ENCODE measurements at places on chromosomes 2 and 18.

- no peak for DNase-seq
These were observed 19.8 kb upstream of the ZNF532 start for GRCh38 chr18:58844871-58845270.

GRCh38 chr2:202203348-202203747 is 35.0 kb downstream of the SUMO1 start:
- DNase-seq, result no peak

GRCh38 chr2:176388861-176389260 is 119.6 kb downstream of the MTX2 start:
- DNase-seq, result no peak

DNA sequence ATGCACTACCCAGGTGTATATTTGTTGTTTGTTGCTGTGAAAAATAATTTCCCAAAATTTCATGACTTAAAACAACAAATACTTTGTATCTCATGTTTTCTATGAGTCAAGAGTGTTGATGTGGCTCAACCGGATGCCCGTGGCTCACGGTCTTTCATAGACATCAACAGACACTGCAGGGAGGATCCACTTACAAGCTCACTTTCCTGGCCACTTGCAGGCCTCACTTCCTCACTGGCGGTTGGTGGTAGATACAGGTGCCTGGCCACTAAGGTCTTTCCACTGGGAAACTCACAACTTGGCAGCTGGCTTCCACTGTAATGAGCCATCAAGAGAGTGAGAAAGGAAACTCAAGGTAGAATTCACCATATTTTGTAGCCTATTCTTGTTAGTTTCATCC is 662.9 kb downstream of the IRS1 start:
- DNase-seq, result no peak

DNA sequence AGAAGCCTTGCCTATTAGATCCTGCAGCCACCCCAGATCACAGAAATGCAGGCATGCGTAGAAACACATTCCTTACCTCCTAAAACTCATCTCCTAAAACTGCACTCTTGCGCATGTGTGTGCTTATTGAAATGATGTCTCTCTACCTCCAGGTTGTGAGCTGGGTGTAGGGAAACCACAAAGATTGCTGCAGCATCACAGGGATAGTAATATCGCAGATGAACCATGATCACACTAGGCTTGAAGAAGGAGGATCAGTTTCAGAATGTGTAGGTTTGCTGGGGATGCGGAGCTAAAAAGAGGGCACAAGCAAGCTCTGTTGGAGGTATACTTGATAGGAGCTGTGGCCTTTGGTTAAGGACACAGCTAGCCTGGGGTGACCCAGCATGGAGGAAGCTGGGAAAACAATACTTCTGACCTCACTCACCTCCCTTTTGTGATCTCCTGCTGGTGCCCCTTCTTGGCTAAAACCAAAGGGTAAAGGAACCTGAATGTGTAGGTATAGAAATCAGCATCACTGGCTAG is 118.8 kb downstream of the SETBP1 start:
- no peak for DNase-seq

DNA sequence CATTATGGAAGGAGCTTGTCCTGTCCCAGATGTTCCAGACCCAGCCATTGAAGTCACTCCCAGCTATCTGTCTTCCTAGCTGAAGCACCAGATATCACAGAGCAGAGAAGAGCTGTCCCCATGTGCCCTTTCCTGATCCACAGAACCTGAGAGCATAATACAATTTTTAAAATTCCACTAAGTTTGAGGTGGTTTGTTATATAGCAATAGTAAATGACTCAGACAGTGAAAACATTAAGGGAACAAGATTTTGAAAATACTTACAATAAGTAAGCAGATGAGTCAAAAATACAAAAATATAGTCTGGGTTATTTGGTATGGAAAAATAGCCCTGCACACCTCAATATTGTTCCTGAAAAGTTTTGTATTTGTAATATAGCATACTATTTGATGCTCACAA is 85.8 kb upstream of the GLS start:
- no peak for DNase-seq

GRCh38 chr18:44774191-44774590 is 93.5 kb downstream of the SETBP1 start:
- no peak for DNase-seq

DNA sequence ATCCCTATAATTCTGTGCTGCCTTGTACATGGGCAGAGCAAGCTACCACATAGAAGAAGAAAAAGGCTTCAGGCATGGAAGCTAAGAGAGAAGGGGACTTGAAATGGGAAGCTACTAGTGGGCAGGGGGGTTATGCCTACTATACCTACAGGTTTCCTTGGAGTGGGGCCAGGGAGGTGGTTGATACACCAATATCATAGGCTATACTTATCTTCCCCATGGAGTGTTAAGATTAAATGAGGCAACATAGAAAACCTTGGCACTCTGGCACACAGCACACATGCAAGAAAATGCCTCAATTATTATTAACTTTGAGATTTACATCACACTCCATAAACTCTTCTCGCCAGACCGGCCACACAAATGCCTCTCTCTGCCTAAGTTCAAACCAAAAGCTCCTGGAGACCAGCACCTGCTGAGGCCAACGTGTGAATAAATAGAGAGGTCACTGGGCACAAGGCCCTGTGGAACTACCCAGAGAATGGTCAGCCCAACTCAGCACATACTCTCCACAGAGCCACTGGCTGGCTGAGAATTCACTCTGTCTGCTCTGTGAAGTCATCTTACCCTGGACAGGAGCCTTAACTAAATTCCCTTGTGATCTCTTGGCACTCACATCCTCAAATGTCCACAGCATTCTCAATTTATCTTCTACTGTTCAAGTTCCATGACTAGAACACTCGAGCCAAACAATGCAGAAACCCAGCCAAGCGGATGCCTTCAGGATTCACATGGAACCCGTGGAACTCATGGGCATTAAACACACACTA is 498.7 kb downstream of the BCL11A start:
- no peak for DNase-seq

DNA sequence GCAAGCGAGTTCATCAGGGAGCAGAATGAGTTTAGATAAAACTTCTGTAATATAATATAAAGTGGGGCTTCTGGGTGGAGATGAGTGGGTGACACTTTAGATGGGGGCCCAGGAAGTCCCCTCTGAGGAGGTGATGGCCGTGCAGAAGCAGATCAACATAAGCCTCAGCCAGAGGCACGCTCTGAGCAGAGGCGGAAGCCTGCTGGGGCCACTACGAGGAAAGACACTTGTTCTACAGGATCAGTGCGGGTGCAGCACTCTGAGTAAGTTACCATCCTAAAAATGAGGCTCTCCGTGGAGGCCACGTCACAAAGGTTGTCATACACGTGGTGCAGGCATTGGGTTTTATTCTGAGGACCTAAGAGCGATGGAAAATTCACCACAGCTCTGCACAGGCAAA is 22.3 kb downstream of the TMEM18 start:
- no peak for DNase-seq

DNA sequence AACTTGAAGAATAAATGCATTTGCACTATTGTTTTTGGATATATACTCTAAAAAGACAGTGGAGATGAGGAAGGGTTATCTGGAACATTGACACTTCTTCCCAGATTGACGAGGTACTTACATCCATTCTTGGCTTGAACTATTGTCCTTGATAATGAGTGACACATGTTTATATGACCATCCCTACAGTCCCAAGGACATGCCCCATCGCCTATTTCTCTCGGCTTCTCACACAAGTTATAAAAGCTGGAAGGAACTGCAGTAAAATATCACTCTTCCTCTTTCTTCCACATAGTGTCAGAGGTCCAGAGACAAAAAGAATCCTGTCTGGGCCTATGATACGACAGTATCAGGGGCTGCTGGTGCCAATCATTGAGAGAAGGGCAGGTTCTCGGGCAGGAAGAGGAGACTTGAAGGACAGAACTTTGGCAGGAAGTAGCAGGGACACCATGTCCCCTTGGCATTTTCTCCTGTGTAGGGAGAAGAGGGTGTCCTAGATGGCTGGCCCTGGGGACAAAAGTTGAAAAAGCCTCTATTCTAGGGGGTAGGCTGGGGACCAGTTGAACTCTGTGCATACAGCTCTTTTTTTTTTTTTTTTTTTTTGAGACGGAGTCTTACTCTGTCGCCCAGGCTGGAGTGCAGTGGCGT is 5.8 kb upstream of the CABLES1 start:
- no peak for DNase-seq

- no peak for DNase-seq
These were observed 112.2 kb upstream of the NCKAP5 start for GRCh38 chr2:133680343-133681049.

DNA sequence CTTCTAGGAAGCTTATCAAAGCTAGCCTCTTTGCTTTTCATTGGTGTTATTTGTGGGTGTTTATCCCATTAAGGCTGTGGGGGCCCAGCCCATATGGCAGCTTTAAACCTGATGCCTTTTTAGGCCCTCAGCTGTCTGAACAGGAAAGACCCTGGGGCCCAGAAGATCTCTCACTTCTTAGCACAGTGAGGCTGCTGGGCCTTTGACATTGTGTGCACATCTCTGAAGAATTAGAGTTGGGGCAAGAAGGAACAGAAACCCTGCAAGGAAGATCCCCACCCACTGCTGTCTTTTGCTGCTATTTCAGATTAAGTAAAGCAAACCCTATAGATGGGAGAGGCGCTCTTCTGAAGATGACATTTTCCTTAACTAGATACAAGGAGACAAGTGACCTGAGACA is 250.0 kb downstream of the SMAD2 start:
- no peak for DNase-seq

GRCh38 chr18:23127090-23127489 is 8.2 kb upstream of the CABLES1 start:
- no peak for DNase-seq

DNA sequence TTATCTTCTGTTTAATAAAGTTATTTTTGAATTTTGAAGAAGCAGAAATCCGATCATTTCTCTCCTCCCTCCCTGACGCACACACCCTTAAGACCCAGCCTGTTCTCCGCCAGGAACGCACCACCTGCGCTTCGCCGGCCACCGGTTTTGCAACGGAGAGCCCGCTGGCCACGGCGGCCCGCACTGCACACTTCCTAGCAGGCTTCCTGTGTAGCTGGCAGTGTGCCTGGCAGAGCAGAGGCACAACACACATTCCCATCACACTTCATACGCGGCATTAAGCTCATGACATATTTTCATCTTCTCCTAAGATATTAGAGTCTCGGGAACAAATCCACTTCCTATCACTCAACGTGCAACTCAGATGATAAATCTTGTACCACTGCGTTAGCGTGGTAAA is 148.0 kb downstream of the HDAC4 start:
- DNase-seq, result no peak

GRCh38 chr2:1078326-1078725 is 127.7 kb downstream of the SNTG2 start:
- no peak for DNase-seq

DNA sequence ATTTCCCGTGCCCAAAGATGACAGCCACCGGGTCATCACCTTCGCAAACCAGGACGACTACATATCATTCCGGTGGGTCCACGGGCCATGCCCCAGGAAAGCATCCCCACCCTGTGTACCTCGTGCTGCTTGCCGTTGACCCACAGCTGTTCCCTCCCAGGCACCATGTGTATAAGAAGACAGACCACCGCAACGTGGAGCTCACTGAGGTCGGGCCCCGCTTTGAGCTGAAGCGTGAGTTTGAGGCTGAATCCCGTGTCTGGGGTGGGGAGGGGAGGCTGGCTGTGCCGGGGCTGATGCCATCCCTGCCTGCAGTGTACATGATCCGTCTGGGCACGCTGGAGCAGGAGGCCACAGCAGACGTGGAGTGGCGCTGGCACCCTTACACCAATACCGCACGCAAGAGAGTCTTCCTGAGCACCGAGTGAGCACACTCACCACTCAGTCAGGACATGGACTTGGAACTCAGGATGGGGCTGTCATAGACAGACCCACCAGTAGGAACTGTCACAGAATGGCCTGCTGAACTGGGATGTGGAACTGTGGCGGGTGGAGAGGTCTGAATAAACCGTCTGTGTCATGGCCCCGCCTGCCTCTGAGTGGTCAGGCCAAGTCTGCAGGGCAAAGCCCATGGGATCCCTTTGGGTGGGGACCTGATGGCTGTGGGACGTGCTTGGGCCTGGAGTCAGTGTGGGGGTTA is 3.5 kb downstream of the IMP4 start:
- DNase-seq, result no peak

GRCh38 chr2:144480285-144480684 is 39.6 kb downstream of the ZEB2 start:
- no peak for DNase-seq

DNA sequence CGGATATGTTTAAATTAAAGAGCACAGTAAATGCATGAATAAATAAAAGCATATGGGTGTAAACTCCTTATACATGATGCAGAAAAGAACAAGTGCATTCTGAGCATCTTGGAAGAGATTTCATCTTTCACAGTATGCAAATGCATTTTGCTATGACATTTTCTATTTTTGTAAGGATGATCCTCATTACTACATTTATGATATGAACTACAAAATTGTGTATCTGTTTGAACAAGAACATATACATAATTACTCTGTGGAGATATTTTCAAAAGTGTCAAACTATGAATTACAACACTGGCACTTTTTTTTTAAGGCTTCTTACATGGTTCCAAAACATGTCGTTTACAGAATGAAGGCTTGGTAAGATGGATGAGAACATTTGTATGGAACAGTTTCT is 184.1 kb upstream of the TMEM200C start:
- no peak for DNase-seq

- DNase-seq, result no peak
These were observed 224.9 kb downstream of the VAPA start for GRCh38 chr18:10138719-10139118.

DNA sequence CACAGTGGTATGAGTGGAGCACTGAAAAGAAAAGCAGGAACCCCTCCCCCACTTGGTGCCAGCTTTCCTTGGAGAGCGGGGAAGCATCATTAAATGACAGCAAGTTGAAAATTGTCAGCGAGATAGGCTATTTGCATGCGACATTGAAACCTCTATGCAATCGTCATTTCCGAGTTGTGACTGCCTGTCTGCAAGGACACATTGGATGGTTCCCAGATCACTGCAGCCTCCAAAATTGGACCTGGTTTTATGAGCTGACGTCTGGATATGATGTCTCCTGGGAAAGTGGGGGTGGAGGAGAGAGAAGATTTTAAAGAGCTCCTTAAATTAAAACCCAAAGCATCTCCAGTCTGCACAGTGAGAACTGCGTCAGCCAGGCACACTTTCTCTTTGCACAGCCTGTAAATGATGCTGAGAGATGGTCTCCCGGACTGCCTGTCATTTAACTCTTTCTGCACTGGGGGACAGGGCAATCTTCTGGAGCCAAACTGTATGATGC is 57.8 kb upstream of the KIF5C start:
- DNase-seq, result no peak

DNA sequence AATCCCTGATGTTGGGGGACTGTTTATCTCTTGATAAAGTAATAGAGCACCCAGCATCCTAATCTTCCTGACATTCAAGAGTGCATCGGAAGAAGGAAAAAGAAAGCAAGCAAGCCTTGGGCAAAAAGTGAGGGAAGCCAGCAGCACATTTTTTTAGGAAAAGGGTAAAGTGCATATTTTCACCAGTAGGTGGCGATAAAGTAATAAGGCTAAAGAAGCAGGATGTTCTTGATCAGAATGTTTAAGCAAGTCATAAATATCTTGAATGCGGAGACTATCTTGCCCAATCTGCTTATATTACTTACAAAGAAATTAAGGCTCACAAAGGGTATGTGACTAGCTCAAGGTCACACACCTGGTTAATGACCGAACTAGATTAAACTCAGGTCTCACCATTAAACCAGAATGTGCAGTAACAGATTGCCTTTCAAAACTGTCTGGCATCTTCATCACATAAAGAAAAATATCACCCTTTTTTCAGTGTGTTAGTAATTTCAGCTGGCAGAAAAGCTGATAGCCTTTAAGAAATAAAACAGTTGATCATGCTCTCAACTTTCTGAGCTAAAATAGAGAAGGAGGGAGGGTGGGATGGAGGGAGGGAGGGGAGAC is 83.8 kb downstream of the VIT start:
- DNase-seq, result no peak
